ENCODE measurements at places on chromosomes 1 and 21.

- no peak for DNase-seq
Measured at GRCh38 chr1:31505911-31506497, 70.3 kb upstream of the TINAGL1 start.

DNA sequence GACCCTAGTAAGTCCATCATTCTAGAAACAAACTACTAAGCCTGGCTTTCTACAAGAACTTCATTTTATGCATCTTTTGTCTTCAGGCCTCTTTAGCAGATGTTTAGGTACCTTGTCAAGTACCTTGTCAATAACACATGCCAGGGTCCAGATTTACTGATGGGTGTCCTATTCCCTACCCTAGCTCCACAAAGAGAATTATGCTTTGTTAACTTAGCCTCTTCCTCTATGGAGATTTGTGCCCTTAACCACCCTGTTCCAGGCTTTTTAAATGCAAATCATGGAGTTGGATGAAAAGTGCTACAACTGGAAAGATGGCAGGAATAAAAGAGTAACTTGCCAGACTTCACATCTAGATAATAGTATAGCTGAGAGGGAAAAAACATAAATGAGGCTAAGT, 42.7 kb downstream of the SPATA46 start:
- no peak for DNase-seq

DNA sequence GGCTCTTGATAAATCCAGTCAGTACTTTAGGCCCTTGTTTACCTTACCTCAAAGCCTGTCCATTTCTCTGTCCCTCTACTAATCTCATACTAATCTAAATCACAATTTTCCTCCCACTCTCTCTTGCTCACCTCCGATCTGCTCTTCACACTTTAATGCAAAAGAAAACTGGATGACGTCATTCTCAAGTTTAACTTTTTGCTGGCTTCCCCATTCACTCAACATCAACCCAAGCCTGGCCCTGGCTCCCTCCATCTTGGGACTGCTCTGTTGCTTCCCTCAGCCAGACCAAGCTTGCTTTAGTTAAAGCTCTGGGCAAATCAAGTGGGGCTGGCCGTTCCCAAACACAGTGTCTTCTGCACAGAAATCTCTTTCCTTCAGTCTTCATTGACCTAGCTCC, 29.7 kb downstream of the COA6 start:
- no peak for DNase-seq

DNA sequence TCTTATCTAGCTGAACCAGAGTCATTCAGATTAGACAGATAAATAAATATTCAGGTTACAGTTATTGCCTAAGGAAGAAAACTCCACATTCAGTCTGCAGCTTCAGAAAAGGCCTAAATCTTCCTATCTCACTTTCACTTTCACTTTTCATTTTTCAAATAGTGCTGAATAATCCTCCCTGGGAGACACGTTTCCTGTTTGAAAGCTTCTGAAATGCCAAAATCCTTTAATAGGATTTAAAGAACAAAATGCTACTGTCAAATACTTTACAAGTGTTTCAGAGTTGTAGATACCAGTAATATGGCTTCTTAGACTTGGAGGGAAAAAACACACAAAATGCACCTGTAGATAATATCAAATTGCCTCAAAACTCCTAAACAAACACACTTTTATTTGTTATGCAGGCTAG, 3.9 kb downstream of the PSMB2 start:
- no peak for DNase-seq

DNA sequence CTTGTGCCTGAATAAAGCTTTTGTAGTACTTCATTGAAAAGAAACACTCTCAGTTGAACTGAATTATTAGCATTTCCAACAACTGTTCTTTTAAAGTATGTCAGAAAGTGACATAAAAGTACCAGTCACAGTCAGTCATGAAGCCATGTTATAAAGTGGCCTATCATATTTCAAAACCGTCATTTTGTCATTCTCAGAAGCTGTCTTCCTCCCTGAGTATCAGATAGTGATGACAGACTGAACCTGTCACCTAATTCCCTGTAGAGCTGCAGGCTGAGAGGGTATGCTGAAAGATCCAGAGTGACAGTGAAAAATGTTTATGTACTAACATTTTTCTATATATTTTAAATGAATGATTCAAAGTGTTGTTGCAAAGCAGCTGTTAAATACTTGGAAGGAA, 1121.7 kb upstream of the PRMT6 start:
- DNase-seq, result no peak

DNA sequence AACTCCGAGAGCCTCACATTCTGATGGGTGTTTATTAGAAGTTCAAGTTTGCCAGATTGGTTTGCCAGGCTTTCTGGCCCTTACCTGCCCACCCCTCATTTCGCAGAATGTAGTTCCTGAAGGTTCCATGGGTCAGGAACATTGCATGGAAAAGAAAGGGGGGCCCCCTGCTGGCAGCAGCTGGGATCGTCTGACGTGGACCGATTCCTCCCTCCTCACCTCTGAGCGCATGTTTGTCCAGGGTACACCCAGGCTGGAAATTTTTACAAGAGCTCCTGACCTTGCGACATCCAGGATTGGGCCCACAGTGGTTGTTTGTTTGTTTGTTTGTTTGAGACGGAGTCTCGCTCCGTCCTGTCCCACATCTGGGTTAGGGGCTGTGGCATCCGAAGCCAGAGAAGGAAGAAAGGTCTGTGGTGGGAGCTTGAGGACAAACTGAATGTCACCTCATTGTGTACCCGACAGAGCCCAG, 126.0 kb upstream of the TMEM51 start:
- no peak for DNase-seq

DNA sequence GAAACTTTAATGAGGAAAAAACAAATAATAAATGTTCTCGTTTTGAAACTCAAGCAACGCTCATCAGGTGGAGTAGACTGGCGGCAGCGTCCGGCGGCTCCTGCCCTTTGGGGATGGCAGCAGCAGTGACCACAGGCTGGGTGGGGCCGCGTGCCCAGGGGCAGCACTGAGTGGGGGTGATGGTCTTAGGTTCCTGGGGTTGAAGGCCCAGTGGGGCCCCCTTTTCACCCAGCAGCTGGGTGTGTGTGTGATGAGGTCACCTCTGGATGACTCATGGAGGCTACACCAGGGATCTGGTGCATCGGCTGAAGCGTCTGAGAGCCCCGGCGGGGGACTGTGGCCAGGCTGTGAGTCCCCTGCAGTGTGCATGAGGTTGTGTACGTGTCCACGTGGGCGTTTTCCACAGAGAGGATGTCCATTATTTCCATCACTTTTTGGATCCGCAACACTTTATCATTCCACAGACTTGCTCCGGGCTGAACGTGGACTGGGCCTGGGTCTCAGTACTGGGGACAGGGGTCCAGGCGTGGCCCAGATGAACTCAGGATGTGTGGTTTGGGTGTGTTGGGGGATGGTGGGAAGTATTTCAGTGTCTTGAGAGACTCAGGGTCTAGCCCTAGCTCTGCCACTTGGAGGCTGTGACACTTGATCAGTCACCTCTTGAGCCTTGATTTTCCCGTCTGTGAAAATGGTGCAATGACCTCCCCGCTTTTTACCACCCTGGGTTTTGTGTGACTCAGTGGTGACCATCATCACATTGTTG, 25.6 kb downstream of the LDLRAP1 start:
- no peak for DNase-seq

- no peak for DNase-seq
Measured at GRCh38 chr1:115475901-115476300, 137.9 kb upstream of the NGF start.

DNA sequence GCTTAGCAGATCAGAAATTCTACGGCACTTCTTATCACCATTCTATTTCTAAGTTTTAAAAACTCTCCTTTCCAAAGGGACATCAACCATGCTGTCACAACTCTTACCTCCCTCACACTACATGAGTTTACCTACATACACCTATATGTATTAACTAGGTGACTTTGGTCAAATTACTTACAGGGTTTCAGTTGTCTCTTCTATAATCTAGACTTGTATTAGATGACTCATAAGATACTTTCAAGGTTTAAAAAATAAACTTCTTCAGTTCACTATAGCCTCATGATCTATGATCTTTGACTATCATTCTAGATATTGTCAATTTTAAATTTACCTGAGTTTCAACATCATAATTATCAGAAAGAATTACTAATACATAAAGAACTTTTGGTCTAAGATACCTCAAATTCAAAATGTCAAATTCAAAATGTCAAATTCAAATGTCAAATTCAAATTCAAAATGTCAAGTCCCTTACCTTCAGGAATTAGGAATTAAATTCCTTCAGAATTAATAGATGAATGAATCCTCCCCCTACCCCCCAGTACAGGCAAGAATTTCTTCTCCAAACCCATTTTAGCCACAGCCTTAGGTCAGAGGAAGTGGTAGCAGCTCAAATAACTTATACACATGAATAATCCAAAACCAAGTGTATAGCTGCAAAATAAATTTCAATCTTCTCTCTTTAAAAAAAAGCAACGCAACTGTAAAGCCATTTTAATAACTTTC, 31.1 kb downstream of the OTUD7B start:
- no peak for DNase-seq

GRCh38 chr1:198201956-198202784, 45.4 kb downstream of the NEK7 start:
- DNase-seq, result no peak

- no peak for DNase-seq
Measured at GRCh38 chr21:41778930-41779600, 12.2 kb upstream of the RIPK4 start.

- no peak for DNase-seq
Measured at GRCh38 chr1:86226204-86226603, 69.6 kb upstream of the COL24A1 start.

DNA sequence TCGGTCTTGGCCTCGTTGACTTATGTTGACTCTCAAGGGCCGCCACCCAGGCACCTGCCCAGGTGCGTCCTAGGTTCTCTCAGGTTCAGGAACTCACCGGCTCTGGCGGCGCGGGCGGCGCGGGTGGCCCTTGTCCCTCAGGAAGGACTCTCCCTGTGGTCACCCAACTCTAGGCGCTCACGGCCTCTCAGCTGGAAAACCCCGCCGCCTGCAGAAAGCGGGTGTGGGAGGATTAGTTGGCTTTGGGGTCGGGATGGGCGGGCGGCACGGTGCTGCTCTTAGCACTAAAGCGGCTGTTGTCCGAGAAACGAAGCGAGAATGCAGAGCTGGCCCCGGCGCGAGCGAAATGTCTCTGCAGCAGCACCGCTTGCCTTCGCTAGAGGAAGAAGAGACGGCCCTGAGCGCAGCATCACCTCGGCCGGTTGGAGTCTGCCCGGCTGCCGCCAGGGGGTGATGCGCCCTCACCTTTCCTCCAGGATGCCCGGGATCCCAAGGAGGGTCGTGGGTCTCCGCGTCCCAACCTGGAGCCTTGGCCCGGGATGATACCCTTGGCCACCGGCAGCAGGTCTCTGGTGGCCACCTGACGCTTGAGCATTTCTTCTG, 8.1 kb upstream of the TADA1 start:
- DNase-seq, result peak; percentile 7

- no peak for DNase-seq
Measured at GRCh38 chr1:64550510-64550909, 80.6 kb downstream of the CACHD1 start.

DNA sequence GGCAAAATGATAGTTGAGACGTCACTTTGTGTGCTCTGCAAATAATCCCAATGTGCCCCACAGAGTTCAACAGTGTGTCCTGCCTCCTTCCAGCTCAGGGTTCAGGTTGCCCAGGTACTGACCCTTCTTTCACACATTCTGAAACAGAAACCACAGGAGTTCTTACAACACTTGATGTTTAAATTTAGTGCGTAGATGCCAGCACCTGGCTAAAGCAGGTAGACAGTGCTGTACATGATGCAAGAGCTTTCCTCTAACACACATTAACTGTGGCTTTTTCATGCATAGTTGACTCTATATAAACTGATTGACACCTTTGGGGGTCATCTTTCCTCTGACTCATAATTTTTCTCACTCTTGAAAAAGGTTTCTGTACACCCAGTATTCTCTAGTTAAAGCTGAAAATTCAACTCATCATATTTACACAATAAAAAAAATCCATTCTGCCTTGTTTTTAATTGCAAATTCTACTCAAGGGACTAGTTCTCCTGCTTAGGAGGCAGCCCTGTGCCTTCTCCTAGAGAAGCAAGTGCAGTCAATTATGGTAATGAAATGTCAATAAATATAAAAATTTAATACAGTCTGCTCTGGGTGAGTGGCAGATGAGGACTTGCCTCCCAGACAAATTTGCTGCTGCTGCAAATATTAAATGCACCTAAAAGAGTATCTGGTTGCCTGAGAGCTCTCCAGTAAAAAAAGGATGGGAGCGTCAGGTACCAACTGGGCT, 91.4 kb downstream of the NR5A2 start:
- no peak for DNase-seq

- no peak for DNase-seq
Measured at GRCh38 chr1:8899046-8899445, 20.6 kb upstream of the ENO1 start.

DNA sequence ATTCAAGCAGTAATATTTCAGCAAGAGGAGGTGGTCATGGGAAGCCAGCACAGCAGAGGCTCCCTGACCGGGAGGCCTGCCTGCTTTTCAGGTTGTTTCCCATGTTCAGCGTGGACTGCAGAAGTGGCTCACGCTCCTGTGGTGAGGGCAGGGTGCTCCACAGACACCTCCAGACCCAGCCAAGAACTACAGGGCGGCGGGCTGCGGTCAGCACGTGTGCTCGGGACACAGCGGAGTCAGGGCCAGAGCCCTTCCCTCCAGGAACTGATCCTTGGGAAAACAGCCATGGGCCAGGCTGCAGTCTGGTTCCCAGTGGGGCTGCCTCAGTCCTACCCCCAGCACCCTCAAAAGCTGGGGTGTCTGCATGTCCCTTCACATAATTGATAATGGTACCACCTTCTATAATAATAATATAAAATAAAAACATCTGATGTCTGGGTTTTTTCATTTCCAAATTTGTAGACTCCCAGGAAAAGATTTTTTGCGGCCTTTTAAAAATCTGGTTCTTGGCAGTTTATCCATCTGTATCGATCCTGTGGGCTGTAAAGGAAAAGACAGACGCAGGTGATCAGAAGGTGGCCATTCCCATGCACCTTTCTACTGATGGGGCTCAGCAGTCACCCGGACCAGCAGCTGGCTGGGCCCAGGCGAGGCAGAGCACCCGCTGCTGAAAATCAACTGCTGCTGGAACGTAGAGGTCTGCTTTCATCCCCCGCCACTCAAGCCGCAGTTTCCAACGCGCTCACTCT, 10.7 kb downstream of the THAP3 start:
- no peak for DNase-seq

- no peak for DNase-seq
Measured at GRCh38 chr21:44021064-44021463, 9.0 kb downstream of the TRAPPC10 start.

DNA sequence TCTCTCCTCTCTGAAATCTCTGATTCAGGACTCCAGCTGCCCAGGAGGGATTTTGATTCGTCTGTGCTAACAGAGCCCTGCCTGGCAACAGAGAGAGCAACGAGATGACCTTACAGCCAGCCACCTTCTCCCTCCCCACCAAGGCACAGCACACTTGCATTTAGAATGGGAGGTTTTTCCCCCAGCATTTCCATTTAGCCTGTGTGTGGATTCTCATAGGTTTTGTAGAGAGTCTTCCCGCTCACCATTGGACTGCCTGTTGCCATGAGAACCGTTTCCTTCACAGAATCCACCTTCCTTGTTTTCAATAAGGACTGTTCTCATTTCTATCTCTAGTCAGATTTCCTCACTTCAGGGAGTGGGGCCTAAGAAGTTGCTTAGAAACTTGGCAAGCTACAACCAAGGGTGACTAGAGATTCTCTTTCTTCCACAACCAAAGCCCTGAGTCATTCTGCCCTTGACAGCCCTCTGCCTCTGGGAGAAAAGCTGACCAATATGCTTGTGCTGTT, 5.8 kb upstream of the IKBKE start:
- DNase-seq, result no peak

GRCh38 chr1:17436380-17437174, 2.9 kb downstream of the RCC2 start:
- DNase-seq, result no peak
